Stimulated activated CD8-positive, alpha-beta memory T cell treated with anti-CD3 and anti-CD28 coated beads, Interleukin-7, amount 100 ng/mL, for 1 hour (primary cell): ENCODE measurements at places on chromosomes 7 and 10.

DNA sequence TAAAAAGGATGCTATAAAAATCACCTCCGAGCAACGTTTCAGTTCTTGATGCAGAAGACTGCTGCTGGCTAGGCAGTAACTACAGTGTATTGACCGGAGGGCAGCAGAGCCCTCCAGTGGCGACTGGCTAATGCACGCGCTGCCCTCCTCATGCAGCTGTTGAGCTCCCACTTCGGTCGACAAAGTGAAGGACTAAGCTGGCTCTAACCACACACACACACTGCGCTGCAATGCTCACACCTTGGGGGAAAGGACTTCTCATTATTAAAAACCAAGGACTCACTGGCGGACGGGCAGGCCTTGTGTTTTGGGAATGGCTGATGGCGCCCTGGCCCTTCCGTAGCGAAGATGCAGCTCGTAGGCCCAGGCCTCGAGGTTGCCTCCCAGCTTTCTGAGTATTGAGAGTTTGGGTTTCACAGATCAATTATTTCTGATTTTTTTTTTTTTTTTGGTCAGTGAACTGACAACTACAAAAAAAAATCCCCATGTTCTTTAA is 120.9 kb upstream of the DIP2C start:
- no peak for DNase-seq

DNA sequence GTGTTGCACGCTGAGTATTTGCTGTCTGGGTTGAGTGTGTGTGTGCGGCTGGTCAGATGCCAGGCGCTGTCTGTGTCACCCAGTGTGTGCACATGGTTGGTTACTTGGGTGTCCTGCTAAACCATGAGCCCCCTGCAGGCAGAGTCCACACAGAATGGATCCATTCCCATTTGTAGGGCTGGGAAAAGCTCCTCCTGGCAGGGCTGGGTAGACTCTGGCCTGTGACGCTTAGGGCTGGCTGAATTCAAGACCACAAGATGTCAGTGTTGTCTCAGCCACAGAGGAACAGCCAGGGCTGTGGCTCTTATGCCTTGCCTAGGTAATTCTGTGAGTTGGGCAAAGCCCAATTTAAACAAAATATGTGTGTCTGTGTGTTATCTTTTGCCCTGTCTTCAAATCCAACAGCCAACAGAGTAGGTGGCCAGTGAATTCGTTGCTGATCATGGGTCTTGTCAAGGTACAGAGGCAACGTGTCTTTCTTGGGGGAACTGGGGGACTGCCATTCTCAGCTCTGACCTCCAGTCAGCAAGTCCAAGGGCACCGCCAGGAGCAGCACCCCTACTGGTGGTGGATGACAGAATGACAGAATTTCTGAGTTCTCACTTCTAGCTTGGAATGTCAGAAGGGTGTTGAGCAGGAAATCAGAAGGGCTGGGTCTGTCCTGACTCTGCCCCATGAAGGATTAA is 285.1 kb downstream of the CCSER2 start:
- DNase-seq = no peak

- DNase-seq = no peak
Measured at GRCh38 chr7:106071999-106072714, 40.0 kb downstream of the SYPL1 start.

DNA sequence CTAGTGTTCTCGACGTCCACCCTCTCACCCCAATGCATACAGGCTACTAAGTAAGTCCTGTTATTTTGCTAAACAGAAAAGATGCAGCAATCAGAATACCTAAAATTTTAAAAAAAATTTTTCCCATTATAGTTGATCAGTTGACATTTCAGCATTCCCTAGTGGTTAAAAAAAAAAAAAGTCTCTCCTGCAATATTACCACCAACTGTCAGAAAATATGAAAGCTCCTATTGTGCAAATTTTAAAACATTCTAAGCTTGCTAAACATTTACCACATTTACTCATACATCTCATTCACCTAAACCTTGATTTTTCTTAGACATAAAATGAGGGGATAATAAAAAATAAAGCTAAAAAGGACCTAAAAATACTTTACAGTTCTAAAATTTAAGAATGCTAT is 165.6 kb downstream of the AVL9 start:
- no peak for DNase-seq

DNA sequence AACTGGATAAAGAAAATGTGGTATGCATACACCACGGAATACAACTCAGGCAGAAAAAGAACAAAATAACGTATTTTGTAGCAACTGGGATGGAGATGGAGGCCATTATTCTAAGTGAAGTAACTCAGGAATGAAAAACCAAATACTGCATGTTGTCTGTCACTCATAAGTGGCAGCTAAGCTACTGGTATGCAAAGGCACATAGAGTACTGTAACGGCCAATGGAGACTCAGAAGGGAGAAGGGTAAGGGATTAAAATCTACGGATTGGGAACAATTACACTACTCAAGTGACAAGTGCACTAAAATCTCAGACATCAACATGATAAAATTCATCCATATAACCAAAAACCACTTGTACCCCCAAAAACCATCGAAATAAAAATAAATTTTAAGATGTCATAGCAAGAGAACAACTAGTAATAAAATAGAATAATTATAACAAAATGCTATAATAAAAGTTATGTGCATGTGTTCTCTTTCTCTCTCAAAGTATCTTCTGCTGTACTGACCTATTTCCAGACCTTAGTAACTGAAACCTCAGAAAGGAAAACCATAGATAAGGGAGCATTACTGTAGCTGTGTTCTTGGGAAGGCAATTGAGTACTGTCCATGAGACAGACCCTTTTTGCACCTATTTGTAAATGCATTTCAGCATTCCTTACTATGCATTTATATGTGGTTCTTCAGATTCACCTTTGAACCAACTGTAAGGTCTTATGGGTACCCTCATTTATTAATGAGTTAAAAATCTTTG is 6.7 kb upstream of the NEBL start:
- DNase-seq = no peak

DNA sequence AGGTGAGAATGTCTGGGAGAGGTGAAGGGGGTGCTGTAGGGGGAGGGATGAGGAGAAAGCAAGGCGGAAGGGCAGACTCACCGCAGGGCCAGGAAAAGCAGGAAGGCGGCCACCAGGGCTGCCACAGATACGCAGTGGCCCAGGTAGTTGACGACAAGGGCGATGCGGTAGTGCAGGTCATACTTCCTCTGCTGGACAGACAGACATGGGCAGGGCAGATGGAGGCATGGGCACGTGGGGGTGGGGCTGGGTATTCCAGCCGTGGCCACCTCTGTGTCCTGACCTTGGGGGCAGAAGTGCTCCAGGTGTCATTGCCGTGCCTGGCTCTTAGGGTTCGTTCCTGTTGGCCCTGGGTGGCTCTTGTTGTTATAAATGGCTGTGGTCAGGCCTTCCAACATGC is 16.8 kb downstream of the CRHR2 start:
- no peak for DNase-seq

- no peak for DNase-seq
Measured at GRCh38 chr10:101095004-101095403, 33.2 kb downstream of the KAZALD1 start.

DNA sequence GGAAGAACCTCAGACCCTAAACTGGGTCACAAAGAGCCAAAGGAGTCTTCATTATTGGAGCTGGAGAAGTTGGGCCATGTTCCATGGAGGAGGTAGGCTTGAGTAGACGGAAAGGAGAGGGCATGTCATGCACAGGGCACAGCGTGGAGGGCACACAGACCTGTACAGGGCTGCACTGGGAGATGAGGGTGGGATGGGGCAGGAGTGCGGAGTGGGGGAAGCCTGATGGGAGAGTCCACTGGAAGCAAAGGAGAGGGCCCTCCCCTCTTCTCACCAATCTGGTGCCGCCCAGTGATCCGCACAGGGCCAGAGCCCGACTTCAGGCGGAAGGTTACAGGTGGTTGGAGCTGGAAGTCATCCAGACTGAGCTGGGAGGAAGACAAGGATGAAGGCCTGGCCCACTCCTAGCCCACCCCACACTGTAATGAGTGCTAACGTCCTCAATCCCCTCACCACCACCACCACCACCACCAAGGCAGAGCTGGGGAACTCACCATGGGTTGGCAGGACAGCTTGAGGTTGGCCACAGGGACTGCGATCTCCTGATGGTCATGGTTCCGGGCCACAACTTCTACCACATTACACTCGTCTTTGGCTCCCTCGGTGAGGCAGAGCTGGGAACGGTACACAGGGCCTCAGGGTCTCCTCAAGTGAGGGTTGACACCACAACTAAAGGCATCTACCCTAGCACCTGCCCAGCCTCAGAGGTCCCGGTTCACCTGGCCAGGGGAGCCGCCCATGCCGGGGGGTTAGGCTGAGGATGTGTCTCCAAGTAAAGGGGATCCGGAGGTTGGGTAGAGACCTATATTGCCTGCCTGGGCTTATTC is 1.0 kb downstream of the NPM3 start:
- no peak for DNase-seq

DNA sequence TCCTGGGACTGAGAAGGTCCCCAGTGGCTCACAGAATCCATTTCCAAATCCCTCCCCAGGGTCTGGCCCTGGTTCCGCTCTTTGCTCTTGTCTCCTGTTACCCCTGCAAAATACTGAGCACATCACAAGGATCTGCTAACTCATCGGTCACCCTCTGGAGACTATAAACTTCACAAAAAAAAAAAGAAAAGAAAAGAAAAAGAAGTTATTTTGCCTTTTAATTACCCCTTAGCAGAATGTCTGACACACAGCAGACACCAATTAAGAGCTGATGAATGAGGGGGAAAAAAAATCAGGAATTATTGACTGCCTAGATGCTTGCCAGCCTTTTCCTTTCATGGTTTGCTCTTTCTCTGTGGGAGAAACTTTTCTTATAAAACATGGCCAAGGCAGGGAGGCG is 578.7 kb downstream of the GRID1 start:
- DNase-seq = no peak

DNA sequence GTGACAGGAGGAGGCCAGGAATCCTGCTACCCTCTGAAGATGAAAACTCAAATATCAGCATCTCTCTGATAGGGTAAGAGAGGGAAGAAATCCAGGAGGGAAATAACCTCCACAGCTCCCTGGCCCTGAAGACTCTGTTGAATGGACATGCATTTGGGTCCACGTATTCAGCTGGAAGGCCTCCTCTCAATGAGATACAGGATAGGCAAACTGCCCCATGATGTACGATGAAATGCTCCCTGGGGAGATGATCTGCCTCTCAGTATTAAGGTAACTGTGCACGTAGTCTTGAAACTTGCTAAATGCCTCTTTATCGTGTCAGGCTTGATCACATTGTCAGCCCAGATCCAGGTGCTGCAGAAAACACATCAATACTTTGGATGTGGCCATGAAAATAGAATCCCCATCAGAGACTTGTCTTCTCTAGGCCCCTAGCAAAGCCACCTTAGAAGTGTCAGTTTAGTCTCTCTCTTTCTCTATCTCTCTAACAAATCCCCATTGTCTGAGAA is 384.0 kb downstream of the KCNMA1 start:
- DNase-seq = no peak

- no peak for DNase-seq
Measured at GRCh38 chr7:14685167-14685566, 217.4 kb downstream of the DGKB start.
